Caco-2 (cell line): ENCODE measurements at places on chromosomes 11 and 22.

DNA sequence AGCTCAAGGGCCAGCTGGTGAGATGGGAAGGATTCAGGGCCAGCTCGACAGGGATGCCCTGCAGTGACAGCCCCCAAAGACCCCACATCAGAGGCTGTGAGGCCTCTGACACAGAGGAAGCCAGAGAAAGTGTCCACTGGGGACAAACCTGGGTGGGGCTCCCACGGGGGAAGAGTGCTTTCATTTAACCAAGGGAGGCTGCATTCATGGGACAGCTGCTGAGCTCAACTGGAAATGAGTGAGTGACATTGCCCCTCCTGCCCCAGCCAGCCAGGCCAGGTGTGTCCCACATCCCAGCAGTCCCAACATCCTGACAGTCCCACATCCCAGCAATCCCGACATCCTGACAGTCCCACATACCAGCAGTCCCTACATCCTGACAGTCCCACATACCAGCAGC, 61.0 kb downstream of the DHCR7 start:
- DNase-seq = no peak

- no peak for DNase-seq
Observed at GRCh38 chr22:44309137-44309536, 3.6 kb downstream of the SHISAL1 start.

GRCh38 chr11:101241160-101241795, 111.7 kb upstream of the PGR start:
- no peak for DNase-seq

DNA sequence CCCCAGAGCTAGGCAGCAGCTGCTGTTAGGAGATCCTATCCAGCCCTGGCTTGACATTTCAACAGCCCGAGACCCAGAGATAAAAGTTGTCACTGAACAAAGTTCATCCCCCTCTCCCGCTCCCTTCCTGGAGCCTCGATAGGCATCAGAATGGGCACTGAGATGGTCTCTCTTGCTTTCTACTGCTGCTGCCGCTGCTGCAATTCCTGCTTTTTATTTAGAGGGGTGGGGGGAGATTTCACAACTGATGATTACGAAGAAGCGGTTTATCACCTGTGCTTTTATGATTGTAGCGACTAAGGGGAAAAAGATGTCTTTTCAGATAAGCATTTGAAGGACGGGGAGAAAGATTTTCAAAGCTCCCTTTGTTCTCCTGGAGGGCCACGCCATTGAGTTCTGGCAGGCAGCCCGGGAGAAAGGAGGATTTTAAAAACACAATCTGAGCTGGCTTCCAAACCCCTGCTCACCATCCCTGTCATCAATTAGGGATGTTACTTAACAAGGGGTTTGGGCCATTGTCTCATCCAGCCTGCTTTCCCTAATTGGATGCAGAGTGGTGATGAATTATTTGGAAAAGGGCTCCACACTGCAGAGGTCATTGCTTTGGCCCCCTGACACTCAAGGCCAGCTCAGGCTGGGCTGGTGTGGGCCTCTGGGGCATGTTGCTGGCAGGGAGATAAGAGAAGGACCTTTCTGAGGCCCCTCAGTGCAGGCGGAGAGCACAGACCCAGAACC, 344.7 kb downstream of the BUD13 start:
- DNase-seq = peak; percentile 92

GRCh38 chr22:24380220-24380904, 47.0 kb upstream of the ADORA2A start:
- DNase-seq = no peak

- DNase-seq = no peak
Observed at GRCh38 chr11:74604311-74604710, 11.9 kb downstream of the POLD3 start.

DNA sequence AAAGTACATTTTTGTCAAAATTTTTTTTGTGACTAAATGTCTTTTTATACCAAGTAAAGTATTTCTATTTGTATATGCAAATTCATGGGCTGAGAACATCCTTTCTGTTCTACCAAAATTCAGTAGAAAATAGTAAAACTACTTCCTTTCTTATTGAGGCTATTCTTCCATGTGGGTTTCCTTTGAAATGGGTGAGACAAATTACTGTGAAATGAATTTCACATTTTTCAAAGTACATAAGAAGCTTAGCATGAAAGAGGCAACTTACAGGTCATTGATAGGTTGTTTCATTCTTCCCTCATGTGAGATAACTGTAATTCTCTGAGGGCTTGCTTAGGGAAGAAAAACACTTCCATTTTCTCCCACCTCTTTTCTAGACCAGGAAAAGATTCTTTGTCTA, 1.0 kb upstream of the OR6X1 start:
- no peak for DNase-seq

- no peak for DNase-seq
Observed at GRCh38 chr11:10580623-10581022, 12.2 kb upstream of the LYVE1 start.

DNA sequence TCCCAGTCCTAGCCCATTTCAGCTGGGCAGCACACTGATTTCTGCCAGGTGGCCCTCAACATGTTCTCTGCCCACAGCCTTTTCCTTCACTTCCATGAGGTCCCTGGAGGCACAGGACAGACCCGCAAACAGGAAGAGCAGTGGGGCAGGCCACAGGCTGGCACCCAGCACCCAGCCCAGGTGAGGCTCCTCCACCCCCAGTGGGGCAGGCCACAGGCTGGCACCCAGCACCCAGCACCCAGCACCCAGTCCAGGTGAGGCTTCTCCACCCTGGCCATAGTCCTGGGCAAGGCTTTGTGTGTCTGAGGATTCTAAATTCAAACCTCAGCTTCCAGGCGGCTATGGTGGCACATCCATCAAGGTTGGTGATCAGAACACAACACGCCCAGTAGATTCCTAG, 1413.0 kb downstream of the BRD1 start:
- no peak for DNase-seq

- no peak for DNase-seq
Observed at GRCh38 chr11:132971351-132971750, 561.0 kb downstream of the OPCML start.

DNA sequence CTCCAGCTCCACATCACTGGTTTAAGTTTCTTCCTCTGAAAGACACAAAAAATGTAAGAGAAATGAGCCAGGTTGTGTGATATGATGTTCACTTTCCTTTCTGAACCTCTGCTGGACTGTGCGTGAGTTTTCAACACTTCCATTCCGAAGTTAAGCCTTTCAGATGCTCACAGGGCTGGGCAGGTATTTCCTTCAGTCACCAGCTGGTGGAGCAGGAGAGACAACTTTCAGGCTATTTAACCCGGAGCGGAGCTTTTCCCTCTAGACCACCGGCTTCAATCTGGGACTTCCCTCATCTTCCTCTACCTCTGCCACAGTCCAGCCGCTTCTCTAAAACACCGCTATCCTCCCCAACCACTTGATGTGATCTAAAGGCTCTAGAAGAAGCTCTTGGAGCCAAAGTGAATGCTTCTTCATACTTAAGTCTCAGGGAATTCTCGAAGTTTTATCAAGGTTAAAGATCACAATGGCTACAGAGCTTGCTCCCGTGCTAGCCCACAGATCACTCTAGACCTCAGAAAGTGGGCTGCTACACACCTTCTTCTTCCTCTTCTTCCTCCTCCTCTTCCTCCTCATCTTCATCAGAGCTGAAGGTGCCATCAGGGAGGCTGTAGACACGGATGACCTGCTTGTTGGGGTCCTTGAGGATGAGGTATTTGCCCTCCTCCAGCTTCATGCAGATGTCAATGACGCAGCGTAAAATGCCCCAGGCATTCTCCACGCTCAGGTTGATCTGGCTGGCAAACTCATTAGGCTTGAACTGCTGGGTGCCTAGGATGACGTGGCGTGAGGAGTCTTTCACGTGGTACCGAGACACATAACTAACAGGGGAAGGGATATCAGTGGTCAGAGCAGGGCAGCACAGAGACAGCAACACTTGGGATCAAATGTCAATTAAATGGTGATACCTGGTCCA, 4.4 kb upstream of the FOXRED2 start:
- peak; percentile 66 for DNase-seq

GRCh38 chr11:108009497-108010370, 1.0 kb downstream of the CUL5 start:
- DNase-seq = peak; percentile 68

DNA sequence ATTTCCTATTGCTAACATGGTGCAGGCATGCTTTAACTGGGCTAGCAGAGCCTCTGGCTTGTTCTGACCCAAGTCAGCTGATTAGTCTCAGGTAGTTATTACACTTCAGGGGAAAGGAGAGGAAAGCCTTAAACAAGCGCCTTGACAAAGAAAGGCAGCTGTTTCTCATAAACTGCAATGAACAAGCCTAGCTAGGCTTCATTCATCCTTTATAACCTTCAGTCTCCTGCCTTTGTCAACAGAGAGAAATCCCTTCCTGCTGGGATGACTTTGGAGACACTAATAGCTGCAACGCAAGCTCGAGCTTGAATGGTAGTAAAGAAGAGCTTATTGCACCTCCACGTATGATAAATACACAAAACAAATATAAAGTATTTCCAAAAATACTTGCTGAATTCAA, 68.4 kb downstream of the CCDC34 start:
- DNase-seq = no peak

GRCh38 chr11:12303421-12304149, 73.8 kb upstream of the PARVA start:
- DNase-seq = no peak
